ENCODE measurements at places on chromosomes 4 and X.

DNA sequence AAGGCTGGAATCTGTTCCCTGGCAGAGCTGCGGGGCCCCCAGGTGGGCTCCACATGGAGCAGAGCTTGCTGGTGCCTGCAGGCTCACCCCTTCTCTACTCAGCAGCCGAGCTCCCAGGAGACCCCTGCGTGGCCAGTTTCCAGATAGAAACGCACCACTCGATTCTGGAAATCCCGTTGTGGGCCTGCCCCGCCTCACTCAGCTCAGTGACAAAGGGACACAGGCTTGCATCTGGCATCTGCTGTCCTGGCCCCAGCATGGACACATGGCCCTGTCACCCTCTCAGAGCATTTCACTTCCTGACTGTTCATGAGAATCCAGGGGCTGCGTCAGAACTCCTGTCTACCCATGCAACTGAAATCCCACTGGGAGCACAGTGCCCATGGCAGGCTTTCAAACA is 20.5 kb upstream of the C4orf50 start:
- DNase-seq, result no peak

DNA sequence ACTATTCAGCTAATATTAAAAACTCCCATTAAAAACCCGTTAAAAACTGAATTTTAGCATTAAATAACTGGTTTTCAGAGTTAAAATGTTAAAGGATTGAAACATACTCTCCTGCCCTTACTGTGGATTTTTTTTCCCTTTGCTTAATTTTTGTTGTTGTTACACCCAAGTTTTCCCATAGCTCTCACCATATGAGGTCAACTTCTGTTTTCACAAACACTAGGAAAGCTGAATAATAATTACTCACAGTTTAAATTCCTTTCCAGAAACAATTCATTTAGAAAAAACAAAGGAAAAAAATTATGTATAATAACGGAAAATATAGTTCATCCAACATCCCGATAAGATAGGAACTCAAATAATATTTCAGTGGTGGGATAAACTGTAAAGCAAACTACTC is 129.0 kb downstream of the PPP3CA start:
- DNase-seq, result no peak

GRCh38 chr4:65033899-65034298 is 624.6 kb upstream of the TECRL start:
- DNase-seq, result no peak

GRCh38 chrX:44274096-44274495 is 69.4 kb downstream of the EFHC2 start:
- no peak for DNase-seq

GRCh38 chr4:12595986-12596385 is 888.2 kb downstream of the RAB28 start:
- DNase-seq, result no peak

- DNase-seq, result no peak
Observed at GRCh38 chrX:50000937-50001542, 78.6 kb downstream of the CLCN5 start.

GRCh38 chrX:8820910-8821527 is 19.8 kb upstream of the FAM9A start:
- DNase-seq, result peak; percentile 56

DNA sequence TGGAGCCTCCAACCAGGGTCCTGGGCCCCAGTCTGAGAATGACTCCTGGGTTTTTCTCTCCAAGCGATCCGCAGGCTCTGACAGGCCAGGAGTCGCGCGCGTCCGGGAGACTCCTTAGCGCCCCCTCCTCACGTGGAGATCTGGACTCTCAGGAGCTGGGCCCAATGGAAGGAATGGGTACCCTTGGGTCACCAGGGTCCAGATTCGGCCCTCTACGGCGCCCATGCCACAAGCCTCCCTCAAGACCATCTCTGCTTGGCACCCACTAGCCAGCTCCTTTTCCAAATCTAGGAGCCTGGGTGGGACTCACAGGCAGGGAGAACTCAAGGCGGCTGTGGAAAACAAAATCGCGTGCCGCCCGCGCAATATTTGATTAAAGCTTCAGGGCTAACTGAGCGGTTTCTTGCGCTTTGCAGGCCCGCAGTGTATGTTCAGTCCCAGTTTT is 7.1 kb downstream of the HAND2 start:
- peak; percentile 64 for DNase-seq

- no peak for DNase-seq
Observed at GRCh38 chrX:8760021-8760420, 28.1 kb upstream of the ANOS1 start.

DNA sequence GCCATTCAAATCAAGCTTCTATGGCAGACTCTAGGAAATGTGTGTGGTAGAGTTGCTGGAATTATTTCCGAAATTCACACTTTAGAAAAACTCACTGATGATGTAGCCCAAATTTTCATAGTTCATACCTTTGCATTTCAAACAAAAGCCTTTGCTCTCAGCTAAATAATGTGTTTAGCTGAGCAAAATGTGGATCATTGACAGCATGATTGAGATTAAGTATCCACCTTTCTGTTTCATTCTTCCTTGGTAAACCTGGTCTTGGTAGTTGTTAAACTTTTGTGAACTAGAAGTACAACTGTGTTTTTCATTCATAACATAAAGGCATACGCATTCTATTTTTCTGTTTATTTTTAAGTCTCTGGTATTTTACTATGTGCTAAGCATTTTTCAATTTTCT is 7.2 kb downstream of the PCDH7 start:
- DNase-seq, result no peak

GRCh38 chr4:173500841-173501591 is 29.0 kb downstream of the HAND2 start:
- DNase-seq, result peak; percentile 44
